ENCODE measurements at places on chromosomes 3 and 15.

- no peak for DNase-seq
These were observed 38.8 kb upstream of the ACAN start for GRCh38 chr15:88764448-88764847.

DNA sequence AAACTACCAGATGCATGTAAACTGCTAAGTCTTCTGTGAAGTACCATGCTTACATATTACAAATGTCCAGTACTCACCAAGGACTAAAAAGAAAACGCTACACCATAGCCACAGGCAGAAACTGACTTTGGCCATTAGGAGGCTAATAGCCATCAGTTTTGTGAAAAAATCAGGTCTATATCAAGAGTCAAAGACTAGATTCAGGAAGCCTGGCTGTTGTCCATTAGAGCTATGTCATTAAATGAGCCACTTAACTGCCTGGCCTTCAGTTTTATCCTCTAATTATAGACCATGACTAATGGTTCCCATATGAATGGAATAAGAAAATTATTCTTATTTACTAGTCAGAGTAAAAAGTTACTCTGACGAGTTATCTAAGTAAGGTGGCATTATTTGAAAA, 144.1 kb downstream of the VPS13C start:
- DNase-seq: no peak

- DNase-seq: no peak
These were observed 36.3 kb upstream of the NECTIN3 start for GRCh38 chr3:111035316-111035715.

GRCh38 chr3:90052425-90052950, 945.1 kb downstream of the EPHA3 start:
- DNase-seq: no peak

DNA sequence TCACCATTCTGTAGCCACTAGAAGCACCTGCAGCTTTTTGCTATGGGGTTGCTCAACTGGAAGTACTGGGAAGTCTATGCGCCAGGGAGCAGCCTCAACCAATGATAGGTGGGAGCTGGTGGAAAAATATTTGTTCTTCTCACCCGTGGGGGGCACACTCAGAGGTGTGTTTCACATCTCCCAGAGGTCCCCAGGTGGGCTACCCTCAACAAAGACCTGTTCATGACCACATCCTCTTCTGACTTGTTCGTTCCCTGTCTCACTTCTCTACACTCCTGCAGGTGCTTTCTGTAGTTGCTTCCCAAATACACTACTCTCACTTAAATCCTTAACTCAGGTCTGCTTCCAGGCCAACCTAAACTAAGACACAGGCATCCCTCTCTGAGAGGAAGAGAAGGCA, 3.6 kb downstream of the CAMP start:
- DNase-seq: no peak

GRCh38 chr15:54659646-54660045, 537.1 kb downstream of the RSL24D1 start:
- no peak for DNase-seq

GRCh38 chr3:134312873-134313846, 61.1 kb downstream of the AMOTL2 start:
- no peak for DNase-seq

GRCh38 chr15:81002331-81003096, 1.8 kb downstream of the TLNRD1 start:
- DNase-seq: no peak

GRCh38 chr3:184658223-184658928, 53.5 kb downstream of the MAGEF1 start:
- no peak for DNase-seq

DNA sequence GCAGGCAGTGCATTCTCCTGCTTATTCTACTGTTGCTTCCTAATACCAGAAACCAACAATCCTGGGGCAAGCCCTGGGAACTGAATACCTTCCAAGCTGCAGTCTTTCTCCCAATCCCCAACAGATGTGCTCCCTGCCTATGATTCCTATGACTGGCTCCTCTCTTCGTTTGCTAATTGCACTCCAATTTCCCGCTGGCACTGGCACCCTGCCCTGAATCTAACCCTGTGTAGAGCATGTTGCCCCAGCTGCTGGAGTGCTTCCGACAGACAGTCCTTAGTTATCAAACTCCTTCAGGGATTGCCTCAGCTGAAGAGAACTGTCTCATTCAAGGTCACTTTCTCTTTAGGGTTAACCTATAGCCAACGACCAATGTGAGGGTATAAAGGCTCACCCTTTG, 214.1 kb downstream of the NECTIN3 start:
- DNase-seq: no peak

GRCh38 chr15:100918690-100919480, at the start of gene LRRK1:
Gene LRRK1 (plus strand): TSS chr15:100919357. CDS start chr15:100924633, 5,276 bp downstream.
- peak; percentile 47 for DNase-seq

GRCh38 chr3:116444819-116445310, 422 bp downstream of the LSAMP start:
- DNase-seq: no peak

- DNase-seq: peak; percentile 1
These were observed 248.9 kb upstream of the WNT5A start for GRCh38 chr3:55735976-55736375.

- DNase-seq: no peak
These were observed 12.0 kb downstream of the TRAT1 start for GRCh38 chr3:108834551-108834950.

GRCh38 chr3:14689247-14689980, 14.5 kb downstream of the C3orf20 start:
- peak; percentile 30 for DNase-seq

- no peak for DNase-seq
These were observed 24.4 kb upstream of the PLA2G4E start for GRCh38 chr15:42045211-42045615.

- no peak for DNase-seq
These were observed 433.6 kb upstream of the DPH6 start for GRCh38 chr15:35979608-35980007.

GRCh38 chr3:70702132-70702531, 389.7 kb upstream of the MDFIC2 start:
- DNase-seq: no peak

- DNase-seq: no peak
These were observed 804.4 kb upstream of the CFAP20DC start for GRCh38 chr3:59854061-59854709.

DNA sequence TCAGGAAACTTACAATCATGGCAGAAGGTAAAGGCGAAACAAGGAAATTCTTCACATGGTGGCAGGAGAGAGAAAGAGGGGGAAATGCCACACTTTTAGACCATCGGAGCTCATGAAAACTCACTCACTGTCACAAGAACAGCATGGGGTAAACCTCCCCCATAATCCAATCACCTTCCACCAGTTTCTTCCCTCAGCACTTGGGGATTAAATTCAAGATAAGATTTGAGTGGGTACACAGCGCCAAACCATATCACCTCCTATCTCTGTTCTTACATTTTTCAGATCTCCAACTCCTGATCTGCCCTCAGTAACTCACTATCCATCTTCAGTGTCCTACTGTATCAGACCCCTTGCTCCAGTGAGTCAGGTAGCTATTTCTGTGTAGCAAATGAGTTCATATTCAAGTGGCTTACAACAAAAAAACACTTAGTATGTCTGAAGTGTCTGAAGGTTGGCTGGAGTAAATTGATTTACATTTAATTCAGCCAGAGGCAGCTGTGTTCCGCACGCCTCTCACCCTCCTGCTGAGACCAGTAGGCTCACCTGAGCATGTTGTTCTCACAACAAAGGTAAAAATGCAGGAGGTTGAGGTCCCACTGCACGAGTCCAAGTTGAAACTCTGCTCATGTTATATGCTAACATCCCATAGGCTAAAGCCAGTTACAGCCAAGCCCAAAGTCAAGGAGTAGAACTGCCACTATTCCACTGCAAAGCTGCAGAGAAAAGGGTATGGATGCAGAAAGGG, 180.7 kb upstream of the LMCD1 start:
- DNase-seq: no peak

GRCh38 chr3:128194843-128195242, 41.6 kb downstream of the EEFSEC start:
- no peak for DNase-seq

GRCh38 chr3:71885006-71885405, 100.1 kb upstream of the PROK2 start:
- no peak for DNase-seq

DNA sequence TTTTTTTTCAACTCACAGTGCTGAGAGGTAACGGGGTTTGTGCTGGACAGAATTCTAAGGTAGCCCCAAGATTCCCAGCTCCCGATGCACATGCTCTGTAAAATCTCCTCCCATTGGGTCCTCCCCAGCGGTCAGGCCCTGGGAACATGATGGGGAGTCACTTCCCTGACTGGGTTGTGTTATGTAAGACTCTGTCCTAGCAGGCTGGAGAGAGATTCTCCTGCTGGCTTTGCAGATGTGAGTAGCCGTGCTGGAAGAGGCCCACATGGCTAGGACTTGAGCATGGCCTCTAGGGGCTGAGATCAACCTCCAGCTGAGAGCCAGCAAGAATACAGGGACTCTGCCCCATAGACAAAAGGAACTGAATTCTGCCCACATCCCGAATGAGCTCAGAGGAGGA, 83.7 kb upstream of the OXTR start:
- DNase-seq: no peak

DNA sequence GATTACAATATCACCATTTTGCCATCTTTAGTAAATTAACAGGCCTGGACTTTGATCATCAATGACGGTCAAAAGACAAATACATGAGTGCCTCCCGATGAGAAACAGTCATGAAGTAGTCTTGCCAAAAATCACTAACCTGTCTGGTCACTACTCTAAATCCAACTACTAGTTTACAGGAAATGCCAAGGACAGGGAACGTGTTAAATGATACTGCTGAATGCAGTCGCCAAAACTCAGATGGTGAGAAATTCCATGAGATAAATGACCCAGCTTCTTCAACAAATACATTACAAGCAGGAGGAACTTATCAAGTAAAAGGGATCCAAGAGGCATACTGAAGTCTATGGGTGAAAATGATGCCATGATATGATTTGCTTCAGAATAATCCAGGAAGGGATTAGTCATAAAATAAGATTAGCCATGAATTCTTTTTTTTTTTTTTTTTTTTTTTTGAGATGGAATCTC, 35.8 kb upstream of the ATP13A3 start:
- DNase-seq: no peak

DNA sequence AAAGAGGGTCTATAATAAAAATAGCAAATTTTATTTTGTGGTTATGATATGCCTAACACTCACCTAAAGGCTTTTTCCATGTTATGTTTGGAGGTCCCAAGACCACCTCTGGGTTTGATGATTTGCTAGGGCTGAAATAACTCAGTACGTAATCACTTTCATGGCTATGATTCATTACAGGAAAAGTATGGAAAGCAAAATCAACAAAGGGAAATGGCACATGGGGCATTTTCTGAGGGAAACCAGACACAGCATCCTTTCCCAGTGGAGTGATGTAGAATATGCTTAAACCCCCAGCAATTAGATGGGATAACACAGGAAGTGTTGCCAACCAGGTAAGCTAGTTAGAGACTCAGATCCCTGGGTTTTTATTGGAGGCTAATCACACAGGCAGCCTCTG, 701.6 kb upstream of the CBLB start:
- DNase-seq: no peak

DNA sequence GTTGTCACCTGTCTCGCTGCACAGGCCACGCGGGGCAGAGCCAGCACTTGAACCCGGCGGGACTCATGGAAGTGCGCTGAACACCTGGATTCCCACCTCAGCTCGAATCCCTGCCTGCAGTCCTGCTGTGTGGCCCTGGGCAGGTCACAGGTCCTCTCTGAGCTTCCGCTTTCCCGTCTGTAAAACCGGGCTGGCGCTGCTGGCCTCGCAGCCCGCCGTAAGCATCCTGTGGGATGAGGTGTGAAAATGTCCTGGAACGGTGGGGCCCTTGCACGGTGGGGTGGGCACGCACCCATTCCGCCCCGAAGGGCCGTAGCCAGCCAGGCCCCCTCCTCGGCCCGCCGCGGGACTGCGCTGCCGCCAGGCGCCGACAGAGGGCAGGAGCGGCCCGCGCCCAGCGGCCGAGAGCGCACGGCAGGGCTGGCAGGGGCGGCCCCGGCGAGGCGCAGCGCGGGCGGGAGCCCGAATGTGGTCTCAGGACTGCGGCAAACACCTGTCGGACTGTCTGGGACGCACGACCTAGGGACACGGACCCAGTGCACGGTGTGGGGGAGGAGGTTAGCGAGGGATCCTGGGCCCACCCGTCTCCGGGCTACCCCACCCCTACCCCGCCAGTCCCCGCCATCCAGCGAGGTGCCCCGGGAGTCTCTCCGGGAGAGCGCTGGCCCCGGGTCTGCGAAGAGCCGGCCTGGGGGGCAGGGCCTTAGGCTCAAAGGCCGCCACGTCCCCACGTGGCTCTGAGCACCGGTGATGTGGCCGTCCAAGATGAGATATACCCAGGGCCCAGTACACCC, 40.4 kb downstream of the DNAJB8 start:
- peak; percentile 40 for DNase-seq

DNA sequence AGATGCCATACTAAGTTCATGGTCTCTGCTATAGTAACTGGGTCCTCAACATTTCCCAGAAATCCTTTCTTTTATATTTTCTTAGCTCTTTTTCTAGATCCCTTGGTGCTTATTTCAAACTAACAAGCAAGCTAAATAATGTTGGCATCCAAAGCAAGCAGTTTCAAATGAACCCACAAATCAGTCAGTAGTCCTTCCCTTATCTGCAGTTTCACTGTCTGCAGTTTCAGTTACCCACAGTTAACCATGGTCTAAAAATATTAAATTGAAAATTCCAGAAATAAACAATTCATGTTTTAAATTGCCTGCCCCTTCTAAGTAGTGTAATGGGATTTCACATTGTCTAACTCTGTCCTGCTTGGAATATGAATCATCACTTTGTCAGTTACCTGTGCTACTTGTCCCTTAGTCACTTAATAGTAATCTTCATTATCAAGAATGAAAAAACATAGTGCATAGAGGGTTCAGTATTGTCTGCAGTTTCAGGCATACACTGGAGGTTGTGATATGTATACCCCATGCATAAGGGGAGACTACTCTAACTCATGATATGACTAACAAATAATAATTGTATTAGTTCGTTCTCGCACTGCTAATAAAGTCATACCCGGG, 633.7 kb downstream of the MECOM start:
- DNase-seq: no peak

- no peak for DNase-seq
These were observed 28.6 kb downstream of the SPATA12 start for GRCh38 chr3:57089043-57089442.

- no peak for DNase-seq
These were observed 407.4 kb downstream of the NTRK3 start for GRCh38 chr15:87849181-87849580.

DNA sequence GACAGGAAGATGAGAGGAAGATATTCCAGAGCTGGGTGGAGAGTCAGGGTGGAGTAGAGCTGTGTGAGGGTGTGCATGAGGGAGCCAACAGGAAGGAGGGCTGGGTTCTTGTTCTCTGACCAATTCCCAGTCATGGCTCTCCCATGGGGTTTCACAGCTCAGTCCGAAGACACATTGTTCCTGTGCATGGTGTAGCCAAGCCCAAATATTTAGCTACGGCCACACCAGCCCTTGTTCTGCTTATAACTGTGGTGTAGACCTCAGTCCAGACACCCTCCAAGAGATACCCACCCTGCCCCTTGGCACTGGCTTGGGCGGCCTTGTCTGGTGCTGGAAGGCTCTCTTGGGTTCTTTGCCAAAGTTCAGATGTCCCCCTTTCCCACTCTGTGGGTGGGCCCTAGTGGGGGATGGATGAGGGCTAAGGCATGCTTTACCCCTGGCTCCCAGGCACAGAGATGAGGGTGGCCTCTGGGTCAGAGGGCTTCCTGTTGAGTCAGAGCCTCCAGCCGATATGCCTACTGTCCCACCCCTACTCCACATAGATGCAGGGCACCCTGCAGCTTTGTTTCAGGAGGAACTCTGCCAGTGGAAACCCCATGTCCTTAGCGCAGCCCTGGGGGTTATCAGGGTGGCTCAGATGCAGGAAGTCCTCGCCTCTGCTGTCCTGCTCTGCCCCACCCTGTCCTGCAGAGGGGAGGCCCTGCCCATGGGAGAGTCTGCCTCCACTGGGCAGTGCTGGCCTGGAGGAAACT, 271.2 kb upstream of the CTDSPL start:
- no peak for DNase-seq

Measured in inflammatory macrophage (primary cell).